ENCODE measurements at places on chromosomes 2 and 18.

- DNase-seq = no peak
Observed at GRCh38 chr2:24048769-24049484, 614 bp upstream of the FKBP1B start.

GRCh38 chr18:2316082-2316750 lies 255.1 kb downstream of the METTL4 start:
- no peak for DNase-seq

- no peak for DNase-seq
Observed at GRCh38 chr2:68900496-68901198, 29.4 kb upstream of the BMP10 start.

DNA sequence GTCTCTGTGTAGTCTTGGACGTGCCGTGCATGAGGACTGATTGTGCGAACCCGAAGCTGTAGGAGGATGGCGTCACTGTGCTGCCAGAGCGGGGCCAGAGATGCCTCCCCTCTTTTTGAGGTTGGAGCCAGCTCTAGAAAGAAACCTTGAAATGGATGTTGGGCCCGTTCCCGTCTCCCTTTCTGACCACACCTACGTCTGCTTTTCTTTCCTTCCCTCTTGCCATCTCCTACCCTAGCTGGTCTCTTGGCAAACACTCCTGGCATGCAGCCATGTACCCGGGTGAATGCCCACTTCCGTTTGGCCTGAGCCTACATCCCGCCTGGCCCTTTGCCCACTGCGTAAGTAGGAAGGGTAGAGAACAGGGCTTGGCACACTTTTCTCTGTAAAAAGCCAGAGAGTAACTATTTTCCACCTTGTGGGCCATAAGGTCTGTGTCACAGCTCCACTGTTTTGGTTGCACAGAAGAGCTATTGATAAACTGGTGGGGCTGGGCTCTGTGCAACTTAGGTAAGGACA lies 37.4 kb downstream of the SH3BP4 start:
- DNase-seq = peak; percentile 98

DNA sequence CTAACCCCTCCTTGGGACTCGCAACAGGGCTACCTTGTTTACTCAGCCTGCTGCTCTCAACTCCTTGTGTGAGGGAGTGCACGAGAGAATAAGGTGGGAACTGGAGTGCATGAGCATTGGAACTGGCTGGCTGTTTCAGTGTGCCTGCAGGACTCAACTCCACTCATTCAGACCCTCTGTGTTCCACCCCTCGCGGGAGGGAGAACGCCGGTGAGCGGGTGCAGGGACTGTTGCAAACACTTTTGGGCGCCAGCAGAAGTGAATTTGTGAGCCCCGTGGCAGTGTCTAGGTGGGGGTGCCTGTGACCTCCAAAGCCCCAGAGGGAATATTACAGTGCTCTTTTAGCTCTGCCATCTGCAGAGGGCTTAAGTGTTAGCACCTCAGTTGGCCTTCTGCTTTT lies 1978.3 kb upstream of the PIK3C3 start:
- DNase-seq = no peak

DNA sequence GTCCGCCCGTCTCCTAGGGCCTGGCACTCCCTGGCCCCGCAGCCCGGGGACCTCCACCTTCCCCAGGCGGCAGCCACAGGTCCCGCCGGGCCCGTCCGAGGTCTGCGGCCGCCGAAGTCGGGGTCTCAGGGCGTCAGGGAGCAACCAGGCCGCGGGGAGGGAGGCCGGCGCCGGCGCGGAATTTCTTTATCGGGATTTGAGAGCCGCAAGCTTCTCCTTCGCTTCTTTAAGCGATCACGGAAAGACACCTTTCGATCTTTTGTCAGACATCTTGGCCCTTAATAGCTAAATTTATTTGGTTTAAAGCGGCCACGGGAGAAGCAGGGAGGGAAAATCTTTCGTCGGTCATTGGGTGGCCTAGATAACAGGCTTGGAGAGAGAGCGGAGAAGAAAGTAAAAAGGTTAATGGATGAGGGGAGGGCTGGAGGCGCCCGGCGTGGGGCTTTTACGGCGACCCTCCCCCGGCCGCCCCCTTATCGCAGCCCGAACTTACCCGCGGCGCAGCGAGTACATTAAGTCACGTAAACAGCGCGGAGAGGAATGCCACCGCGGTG lies 4.3 kb upstream of the GATA6 start:
- peak; percentile 43 for DNase-seq

DNA sequence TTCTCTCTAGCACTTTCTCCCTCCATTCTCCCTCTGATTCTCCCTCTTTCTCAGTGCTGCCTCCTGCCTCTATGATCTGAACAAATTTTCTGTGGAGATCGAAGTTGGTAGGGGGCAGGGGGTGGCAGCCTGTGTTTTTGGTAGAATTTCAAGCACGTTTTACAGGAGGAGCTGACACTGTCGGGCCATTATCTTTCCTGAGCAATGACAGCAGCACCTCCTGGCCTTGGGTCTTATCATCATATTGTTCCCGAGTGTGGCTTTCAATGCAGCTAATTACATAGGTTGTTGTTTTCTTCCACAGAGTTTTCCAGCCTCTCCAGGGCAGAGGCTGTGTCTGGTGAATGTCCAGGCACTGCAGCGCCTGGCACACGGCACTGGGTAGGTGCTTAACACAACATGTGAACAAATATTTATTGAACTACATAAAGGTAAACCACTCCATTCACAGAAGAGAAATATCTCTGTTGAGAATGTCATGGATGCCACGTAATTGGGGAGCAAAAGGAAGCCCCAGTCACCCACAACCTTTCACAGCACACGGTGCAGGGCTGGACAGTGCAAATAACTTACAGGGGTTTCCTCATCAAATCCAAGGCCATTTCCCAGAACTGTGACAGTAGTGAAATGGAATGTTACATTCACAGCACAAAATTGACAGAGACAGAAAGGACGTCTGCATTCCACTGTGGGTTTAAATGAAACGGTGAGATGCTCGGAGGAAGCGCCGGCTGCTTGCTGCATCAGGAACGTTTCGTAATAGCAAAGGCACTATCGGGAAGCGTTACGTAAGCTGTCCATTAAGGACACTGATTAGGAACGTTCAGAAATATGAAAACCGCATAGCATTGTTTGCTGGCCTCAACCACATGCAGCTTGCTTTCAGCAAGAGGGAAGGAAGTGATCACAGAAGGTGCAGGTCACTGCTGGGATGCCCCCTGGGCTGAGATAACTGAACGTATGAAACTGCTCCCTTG lies 6.5 kb upstream of the KCNG2 start:
- peak; percentile 81 for DNase-seq

- DNase-seq = peak; percentile 80
Observed at GRCh38 chr2:185291035-185291647, 447.5 kb upstream of the FSIP2 start.

DNA sequence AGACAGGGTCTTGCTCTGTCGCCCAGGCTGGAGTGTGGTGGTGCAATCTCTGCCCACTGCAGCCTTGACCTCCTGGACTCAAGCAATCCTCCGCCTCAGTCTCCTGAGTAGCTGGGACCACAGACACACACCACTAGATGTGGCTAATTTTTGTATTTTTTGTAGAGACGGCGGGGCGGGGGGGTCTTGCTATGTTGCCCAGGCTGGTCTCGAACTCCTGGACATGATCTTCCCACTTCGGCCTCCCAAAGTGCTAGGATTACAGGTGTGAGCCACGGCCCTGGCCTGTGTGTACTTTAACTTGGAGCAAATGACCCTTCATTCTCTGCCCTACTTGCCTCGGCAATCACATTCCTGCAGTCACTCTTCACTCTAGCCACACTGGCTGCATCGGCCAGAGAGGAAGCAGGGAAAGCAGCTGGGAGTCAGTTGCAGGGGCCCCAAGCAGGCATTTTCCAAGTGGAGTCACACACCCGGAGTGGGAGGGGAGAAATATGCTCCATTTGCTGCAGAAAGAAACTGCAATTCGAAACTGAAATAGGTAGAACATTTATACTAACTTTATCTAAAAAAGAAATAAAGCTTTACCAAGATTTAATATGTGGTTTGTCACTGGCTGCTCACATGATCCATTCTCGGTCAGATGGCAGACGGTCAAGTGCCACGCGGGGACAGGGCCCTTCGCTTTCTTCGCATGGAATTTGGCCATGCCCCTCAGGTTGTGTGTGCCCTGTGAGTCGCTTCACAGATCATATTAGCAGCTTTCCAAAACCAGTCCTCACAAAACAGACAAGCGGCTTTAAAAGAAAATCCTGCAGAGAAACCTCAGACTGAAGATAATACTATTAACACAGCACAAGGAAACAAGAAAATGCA lies 37.1 kb downstream of the FAM161A start:
- DNase-seq = no peak

DNA sequence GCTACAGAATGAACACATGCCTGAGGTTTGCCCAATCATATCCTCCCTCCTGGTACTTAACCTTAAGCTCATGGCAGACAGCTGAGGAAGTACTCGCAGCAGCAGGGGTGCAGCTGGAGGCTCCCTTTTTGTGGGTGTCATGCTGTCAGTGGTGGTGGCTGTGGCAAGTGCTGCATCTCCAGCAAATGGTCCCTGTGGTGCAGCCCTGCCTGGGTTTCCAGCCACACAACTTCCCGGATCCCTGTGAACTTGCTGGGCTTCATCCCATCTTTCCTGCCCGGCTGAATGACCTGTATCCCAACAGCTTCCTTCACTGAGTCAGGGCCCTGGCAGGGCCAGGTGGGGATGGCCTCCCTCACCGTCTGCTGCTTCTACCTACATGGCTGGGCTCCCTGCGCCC lies 5.0 kb downstream of the TMEM185B start:
- DNase-seq = no peak

DNA sequence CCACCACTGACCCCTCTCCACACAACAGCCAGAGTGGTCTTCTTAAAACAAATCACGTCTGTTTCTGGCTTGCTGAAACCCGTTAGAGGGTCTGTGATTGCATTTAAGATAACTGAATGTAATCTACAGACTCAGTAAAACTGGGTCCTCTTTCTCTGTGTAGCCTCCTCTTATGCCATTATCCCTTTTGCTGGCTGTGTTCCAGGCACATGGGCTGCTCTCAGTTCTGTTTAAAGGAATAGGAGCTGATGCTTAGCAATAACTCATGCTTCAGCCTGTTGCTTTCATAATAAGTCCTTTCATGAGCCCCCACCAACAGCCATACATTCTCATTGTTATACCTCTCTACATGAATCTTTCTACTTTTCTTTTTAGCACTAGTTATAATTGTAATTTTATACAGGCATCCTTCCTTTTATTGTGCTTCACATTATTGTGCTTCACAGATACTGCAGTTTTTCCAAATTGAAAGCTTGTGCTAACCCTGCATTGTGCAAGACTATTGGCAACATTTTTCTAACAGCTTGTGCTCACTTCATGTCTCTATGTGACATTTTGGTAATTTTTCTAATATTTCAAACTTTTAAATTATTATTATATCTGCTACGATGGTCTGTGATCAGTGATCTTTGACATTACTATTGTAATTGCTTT lies 782.6 kb downstream of the MBD2 start:
- no peak for DNase-seq

- no peak for DNase-seq
Observed at GRCh38 chr18:40017021-40017420, 1938.0 kb upstream of the PIK3C3 start.

DNA sequence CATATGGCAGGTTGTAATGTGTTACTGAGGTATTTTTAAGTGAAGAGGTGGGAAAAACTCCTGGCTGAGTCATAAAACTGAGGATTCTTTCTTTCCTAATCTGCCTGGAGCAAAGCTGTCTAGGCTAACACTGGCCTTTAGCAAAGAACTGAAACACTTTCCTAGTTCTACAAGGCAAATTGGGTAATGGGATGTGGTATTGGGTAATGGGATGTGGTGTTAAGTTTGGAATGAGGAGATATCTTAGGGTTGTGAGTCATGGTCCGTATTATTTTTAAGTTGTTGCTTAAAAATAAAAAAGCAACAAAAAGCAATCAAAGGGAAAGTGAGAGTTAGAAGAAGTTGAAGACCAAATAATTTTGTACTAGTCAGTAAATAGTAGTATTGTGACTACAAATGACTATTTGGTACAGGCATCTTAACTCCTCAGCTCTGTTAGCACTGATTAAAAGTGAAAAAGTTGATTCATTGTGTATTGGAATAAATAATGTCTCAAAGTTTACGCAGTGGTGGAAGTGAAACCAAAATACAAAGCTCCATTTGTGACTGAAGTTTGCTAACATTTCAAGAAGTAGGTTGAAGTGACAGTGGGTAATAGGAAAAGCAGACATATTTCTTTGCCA lies 216.8 kb downstream of the CAMKMT start:
- DNase-seq = no peak

DNA sequence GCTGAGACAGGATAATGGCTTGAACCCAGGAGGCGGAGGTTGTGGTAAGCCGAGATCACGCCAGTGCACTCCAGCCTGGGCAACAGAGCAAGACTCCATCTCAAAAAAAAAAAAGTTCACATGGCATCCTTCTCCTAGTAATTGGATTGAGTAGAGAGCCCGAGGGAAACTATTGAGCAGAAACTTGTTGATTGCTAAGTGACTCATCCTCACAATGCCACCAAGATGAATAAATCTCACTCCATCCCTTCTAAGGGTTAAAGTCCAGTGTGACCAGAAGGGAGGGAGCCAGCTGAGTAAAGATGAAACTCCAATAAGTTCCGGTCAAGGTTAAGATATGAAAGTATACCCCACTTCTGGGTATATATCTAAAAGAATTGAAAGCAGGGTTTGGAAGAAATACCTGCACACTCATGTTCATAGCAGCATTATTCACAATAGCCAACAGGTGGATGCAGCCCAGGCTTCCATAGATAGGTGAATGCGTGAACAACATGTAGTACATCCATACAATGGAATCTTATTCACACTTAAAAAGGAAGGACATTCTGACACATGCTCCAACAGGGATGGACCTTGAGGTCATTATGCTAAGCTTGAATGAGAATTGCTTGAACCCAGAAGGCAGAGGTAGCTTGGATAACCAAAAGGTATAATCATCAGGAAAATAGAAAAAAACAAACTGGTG lies 13.0 kb upstream of the FHL2 start:
- DNase-seq = no peak

DNA sequence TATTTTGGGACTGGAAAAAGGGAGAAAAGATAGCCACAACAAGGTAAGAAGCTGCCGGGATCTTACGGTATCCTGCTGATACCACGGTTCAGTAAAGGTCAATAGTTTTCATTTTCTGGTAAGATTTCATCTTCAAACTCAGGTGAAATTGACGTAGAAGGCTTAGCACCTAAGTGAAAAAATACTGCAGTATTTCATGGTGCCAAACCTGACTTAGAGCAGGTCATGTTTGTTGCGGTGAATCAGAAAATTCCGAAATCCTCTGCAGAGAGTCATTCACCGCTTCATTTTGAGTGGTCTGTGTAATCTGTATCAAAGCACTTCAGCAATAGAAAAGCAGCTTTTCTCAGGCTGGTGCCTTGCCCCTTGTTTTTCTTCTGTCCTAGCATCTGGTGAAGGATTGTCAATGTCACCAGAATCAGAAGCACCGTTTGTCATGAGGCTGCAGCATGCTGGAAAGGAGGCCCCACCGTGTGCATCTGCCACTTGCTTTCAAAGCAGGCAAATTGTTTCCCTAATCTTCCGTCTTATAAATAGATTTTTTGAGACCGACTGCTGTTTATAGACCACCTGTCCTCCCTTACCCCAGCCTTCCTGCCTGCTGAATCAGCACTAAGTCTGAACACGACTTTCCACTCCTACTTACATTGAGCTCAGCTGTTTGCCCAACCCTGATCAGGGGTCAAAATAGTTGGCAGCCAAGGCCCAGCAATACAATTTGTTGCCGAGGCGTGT lies 156.3 kb downstream of the EML6 start:
- no peak for DNase-seq

Measured in body of pancreas (tissue), 4 donors.